ENCODE measurements at places on chromosomes 2 and 18. TPM values are rescaled to one million over a fixed set of nuclear protein-coding genes. Genes with fewer than 3 reads are reported as not detected.

DNA sequence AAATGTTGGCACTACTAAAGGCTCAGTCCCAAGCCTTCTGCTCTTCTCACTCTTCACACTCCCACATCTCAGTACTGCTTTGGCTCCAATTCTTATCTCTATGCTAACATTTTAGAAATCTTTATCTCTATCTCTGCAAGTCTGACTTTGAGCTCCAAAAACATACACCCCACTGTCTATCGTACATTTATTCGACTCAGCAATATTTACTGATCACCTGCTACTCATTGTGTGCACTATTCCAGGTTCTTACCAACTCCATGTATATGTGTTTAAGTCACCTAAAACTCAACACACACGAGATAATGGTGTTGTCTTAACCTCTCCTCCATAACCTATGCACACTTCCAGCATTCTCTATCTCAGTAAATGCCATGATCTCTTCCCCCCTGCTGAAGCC is 268.2 kb upstream of the CRIM1 start:
- DNase-seq, result no peak

DNA sequence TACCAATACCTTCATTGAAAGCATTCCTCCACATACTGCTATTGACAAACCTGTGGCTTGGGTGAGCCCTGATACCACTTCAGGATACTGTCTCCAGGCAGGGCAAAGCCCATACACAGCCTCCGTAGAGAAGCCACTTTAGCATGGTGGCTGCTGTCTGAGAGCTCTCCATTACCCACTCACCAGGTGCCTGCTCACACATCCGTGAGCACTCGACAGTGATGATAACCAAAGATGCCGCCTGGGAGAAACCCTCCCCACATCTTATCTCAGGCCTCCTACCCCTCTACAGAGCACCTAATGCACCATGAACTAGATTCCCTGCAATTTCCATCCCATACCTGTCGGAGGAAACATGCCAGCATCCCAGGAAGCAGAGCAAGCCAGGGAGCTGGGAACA is 57.6 kb upstream of the KLHL29 start:
- no peak for DNase-seq

DNA sequence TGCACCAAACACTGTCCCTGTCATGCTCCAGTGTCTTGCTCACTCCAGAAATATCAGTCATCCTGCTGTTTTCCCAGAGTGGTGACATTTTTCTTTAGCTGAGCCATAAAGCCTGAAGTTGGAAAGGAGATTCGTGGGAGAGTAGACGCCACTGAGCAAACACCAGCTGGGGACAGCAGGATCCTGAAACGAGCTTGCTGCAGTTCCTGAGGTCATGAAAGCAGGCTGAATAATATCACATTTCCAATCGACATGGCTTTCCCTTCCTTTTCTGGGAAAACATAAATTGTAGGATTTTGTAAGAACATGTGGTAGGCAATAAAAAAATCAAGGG is 276.4 kb downstream of the CDCA7 start:
- no peak for DNase-seq

GRCh38 chr2:162197069-162197825 is 45.2 kb upstream of the GCG start:
- DNase-seq, result no peak

GRCh38 chr2:42339191-42339912 is 21.7 kb downstream of the COX7A2L start:
- DNase-seq, result no peak

DNA sequence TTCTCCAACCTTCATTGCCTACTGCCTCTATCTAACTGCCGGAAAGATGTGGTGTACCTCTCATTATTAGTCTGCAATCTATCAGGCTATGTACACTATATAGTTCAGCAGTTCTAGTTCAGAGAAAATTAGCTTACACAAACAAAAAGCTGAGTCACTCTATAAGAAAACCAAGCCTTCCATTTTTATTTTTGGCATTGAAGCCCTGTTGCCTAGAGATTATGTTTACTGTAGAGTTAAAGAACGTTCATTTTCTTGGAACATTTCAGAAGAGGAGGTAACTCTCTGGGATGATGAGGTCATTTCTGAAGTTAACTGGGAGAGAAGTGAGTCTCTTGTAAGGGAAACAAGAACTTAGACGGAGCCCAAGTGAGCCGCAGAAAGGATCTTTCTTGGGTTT is 133.5 kb downstream of the FAM124B start:
- no peak for DNase-seq

DNA sequence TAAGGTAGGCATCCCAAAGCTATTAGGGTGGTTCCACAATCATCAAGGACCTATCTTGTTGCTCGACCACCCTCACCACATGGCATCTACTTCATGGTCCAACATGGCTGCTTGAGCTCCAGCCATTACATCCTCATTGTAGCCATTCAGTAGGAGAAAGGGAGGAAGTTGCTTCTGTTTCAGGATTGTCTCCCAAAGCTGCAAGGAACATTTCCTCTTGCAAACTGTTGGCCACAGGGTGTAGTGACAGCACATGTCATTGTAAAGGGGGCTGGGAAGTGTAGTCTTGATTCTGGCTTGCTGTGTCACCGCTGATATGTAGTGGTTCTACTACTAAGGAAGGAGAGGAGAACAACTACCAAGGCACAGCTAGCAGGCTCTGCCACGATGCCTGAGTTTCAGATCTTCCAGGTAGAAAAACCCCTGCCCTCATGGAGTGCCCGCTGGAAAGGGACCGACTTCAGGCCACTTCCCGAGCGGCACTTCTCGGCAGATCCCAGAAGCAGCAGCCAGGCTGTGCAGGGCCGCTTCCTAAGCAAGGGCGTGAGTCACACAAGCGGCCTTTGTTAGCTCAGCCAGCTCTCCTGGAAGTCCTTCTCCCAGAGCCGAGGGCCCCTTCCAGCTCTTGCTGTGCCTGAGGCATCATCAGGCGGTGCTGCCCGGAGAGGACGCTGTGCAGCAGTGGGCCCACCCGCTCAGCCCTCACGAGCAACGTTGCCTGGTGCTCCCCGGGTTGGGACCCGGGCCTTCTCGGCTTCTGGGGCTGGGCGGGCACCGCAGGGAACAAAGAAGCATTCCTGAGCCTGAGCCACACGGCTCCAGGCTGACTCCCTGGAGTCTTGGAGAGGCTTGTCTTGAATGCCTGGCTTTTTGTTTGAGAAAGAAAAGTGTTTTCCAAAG is 58.2 kb downstream of the HS6ST1 start:
- no peak for DNase-seq

Gene STPG4
- total RNA-seq, result not detected

DNA sequence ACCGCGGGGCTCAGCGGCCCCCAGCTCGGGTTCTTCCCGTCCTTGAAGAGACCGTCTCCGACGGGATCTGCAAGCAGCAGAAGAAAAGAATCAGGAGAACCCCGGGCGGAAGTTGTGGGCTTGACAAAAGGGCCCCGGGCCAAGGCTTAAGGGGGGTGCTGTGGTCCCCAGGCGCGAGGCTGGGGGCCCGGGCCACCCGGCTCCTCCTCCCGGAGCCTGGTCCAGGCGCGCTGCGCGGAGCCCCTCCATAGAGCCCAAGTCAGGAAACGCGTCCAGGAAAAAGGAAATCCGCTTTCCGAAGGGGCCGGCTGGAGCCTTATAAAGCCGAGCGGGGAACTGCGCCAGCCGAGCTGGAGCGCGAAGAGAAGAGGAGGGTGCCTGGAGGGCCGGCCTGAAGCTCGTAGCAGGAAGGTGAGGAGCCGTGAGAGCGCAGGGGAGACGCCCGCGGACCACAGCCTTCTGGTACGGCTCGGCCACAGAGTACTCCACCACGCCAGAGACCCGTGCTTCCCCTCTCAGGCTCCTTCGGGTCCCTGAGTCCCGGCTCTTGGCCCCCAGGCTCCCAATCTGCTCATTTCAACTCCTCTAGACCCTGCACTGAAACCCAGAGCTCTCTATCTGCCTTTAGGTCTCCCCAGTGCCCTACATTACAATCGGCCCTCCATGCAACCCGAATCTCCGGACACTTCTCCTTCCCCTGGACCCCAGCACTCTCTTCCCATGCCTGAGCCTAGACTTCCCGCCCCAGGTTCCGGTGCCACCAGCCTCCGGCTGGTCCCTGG is 554 bp downstream of the FEV start:
- no peak for DNase-seq

DNA sequence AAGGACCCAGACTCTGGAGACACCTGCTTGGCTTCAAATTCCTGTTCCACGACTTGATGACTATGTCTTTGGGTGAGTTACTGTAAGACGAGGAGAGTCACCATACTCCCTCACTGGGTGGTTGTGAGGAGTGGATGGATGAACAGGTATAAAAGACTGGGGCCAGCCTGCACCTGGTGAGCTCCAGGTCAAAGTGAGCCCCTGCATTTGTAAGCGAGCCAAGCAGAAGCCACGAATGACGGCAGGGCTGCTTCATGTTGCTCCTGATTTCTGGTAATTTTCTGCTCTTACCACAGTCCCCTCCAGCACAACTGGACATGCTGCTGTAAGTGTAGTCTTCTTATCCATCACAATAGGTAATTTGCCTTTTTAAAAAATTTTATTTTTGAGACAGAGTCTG is 86.6 kb downstream of the POLR1A start:
- DNase-seq, result no peak

DNA sequence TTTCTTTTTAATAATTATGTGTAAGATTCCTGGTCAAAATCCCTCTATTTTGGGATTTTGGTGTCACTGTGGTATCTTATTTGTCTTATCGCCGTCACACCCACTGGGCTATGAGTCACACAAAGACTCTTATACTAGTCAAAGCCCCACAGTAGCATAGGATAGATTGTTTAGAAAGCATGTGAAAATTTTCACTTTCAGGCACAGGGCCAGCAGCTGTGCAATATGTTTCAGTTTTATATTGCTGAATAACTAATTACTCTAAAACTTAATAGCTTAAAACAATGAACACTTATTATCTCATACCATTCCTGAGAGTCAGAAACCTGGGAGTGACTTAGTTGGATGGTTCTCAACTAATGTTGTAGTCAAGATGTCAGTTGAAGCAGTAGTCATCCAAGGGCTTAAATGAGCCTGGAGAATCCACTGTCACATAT is 24.0 kb downstream of the CFAP210 start:
- no peak for DNase-seq

DNA sequence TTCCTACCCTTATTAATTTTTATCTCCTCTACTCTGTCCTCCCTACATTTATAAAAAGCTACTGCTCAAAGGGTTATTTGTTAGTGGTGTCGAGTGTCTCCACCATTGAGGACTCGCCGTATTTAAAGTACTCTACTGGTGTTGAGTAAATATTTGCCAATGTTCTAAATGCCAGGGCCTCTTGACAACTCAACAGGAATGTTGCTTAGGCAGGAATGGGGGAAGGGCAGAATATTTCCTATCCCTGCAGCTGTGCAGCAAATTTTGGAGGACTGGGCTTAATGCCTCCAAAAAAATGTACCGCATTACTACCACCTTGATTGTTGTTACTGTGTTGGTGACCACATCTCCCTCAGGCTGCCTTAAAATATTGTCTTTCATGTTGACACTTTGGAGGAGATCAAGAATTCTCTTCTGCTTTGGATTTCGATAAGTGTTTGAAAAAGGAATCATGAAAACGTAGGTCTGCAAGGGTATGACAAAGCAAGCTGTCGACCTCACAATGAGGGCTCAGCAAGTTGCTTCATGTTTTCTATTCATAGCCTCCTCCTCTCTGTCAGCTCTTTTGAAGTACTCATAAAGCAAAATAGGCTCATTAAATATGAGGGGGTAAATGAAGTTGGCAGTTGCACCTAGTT is 84.3 kb downstream of the EFEMP1 start:
- DNase-seq, result no peak

DNA sequence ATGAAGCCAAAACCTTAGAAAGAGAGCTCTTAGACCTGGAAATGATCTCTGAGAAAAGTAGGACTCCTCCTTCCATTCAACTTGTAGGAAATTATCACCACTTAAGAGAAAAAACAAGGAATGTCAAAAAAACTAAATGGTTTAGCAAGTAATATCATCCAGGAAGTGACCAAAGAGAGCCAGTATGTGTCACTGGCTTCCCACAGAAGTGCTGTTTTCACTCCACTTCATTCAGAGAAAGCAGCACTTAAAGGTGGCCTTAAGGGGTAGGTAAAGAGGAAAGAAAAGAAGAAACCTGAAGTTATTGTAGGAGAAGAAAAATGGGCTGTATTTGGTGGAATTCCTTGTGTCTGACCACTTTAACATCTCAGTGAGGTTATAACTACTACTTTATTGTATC is 414.4 kb upstream of the ETAA1 start:
- DNase-seq, result no peak

- no peak for DNase-seq
Measured at GRCh38 chr18:50644807-50645206, 84.9 kb downstream of the MAPK4 start.

Gene RIT2
- not detected for total RNA-seq

Gene TLX2
- not detected for total RNA-seq

DNA sequence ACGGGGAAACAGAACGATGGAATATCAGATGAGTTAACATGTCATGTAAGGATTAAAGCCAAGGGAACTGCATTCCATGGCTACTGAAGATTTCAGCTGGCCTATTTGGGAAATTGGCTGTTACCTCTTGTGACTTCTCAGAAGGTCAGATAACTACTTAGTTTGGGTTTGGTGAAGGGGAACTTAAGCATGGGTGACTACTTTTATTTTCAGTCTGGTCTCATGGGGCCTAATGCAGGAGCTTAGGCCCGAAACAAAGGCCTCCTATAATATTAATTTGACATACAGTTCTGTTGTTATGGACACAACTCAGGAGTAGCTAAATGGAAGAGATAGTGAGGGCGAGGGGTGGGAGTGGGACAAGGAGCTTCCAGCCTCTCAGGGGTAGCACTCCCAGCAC is 44.0 kb upstream of the TXNDC2 start:
- no peak for DNase-seq

Gene AGXT
- not detected for total RNA-seq
